Activated T-cell treated with anti-CD3 and anti-CD28 coated beads, Interleukin-2, amount 50 U/mL, for 1 hour (primary cell): ENCODE measurements at places on chromosomes 7 and 10.

DNA sequence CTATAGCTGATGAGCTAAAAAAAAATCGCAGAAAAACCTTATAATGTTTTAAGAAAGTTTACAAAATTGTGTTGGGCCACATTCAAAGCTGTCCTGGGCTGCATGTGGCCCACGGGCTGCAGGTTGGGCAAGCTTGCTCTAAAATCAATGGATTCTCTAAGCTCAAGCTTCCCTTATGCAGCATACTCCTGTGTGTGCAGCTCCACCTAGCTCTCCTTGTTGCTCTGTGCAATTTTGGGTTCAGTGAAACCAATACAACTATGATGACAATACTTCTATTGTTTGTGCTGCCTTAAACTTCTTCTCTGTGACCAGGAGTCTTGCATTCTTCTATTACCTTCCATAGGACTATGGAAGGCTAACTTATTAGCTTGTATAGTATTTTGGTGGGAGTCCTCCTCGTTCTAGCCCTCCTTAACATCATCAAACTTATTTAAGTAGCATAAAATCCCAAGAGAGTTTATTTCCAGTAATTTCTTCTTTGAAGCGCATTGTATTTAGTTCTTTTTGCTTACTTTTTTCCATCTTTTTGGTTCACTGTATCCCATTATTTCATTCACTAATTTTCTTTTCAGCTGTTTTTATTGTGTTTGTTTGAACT, 170.9 kb upstream of the SMIM30 start:
- no peak for DNase-seq

DNA sequence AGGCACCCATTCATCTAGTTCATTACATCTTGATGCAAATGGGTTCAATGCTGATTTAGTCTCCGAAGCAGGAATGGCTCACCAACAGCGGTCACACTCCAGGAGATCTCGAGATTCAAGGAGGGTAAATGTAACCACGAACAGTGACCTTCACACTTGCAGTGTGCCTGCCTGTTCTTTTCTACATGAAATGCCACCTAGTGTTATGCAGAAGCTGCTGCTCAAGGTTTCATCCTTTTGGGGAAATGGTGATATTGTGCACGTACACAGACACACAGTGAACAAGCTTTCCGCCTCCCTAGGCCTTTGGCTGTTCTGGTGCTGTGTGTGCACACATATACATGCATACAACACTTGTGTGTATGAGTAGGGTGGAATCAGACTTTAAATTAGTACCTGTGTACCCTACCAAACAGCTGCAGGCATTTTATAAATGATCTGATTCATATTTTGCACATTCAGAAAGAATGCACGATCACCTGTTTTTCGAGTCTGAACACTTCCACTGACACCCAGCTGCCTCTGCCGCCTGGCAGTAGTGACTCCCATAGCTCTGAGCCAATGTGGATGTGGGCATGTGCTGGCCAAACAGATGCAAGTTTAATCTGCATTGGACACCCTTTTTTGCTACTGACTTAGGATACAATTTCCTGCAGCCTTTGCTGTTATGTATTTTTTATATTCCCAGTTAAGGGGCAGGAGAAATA, 100.5 kb downstream of the TACC2 start:
- DNase-seq = no peak

GRCh38 chr7:87480386-87480785, 4.9 kb upstream of the ABCB4 start:
- no peak for DNase-seq

- no peak for DNase-seq
Observed at GRCh38 chr10:126353666-126354065, 34.6 kb downstream of the ADAM12 start.

DNA sequence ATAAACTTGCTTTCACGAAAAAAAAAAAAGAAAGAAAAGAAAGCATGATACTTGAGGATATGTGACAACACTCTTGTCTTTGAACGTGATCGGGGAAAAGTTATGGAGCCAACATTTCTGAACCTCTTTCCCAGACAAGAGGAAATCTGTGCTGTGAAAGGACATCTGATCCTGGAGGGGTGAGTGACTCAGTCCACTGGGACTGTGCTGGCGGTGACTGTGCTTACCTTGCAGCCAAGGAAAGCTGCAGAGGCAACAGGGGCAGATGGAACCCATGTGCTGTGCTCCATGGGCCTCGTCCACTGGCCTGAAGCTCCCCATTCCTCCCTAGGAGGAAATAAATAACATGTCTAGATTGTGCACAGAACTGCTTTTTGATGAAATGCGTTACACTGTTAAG, 116.5 kb upstream of the RAB11FIP2 start:
- no peak for DNase-seq

GRCh38 chr7:100679927-100680575, 6.5 kb downstream of the GNB2 start:
- DNase-seq = no peak
